Esophagus squamous epithelium (tissue), 5 donors: ENCODE measurements at places on chromosomes 1 and 21. TPM values are rescaled to one million over a fixed set of nuclear protein-coding genes. Genes with fewer than 3 reads are reported as not detected.

OR2T2 gene
- total RNA-seq: not detected

DNA sequence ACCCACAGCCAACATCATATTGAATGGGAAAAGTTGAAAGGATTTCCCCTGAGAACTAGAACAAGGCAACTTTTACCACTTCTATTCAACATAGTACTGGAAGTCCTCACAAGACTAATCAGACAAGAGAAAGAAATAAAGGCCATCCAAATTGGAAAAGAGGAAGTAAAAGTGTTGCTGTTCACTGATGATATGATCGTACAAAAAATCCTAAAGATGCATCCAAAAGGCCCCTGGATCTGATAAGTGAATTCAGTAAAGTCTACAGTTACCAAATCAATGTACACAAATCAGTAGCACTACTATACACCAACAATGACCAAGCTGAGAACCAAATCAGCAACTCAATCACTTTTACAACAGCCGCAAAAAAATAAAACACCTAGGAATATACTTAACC lies 28.3 kb downstream of the RAB3GAP2 start:
- DNase-seq: no peak
- H3K27ac ChIP-seq: no peak overlapping the region
- H3K27me3 ChIP-seq: no peaks in the 10 kb centered on the region
- peaks cover 14% of the 10 kb centered on the region for H3K36me3 ChIP-seq
- no peak overlapping the region for H3K4me3 ChIP-seq

GRCh38 chr1:181116819-181117390 lies 28.4 kb downstream of the IER5 start:
- H3K27ac ChIP-seq: peak overlapping the region; percentile 81
- DNase-seq: no peak
- no peaks in the 10 kb centered on the region for H3K27me3 ChIP-seq
- peaks cover 100% of the 10 kb centered on the region for H3K4me1 ChIP-seq
- H3K4me3 ChIP-seq: no peak overlapping the region

GRCh38 chr1:18871401-18872070 lies 12.1 kb upstream of the TAS1R2 start:
- H3K27me3 ChIP-seq: no peaks in the 10 kb centered on the region
- no peak overlapping the region for H3K4me3 ChIP-seq
- DNase-seq: no peak
- H3K36me3 ChIP-seq: no peaks in the 10 kb centered on the region

DNA sequence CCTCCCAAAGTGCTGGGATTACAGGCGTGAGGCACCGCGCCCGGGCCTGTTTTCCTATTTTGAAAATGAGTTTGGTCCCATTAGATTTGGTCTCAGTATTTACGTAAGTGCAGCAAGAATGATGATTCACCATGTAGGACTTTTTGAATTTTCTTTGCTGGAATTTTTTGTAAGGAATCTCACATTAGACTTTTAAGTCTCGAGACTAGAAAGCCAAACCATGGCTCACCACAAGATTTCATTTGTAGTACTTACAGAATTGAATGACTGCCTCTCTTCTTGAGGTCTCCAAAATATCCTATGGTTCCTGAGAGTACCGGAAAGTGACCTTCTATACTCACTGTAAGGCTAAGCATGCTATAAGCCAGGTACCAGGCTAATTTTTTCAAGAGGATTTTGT lies 325 bp downstream of the OR14A2 start:
- no peaks in the 10 kb centered on the region for H3K36me3 ChIP-seq
- H3K4me1 ChIP-seq: no peaks in the 10 kb centered on the region
- H3K27ac ChIP-seq: no peak overlapping the region
- no peak overlapping the region for H3K4me3 ChIP-seq
- DNase-seq: no peak
- no peaks in the 10 kb centered on the region for H3K27me3 ChIP-seq

GRCh38 chr1:247338723-247339275 lies 7.1 kb upstream of the ZNF496 start:
- no peak overlapping the region for H3K4me3 ChIP-seq
- DNase-seq: no peak
- peaks cover 16% of the 10 kb centered on the region for H3K4me1 ChIP-seq
- no peaks in the 10 kb centered on the region for H3K27me3 ChIP-seq
- no peak overlapping the region for H3K27ac ChIP-seq
- no peaks in the 10 kb centered on the region for H3K36me3 ChIP-seq

- DNase-seq: no peak
- no peaks in the 10 kb centered on the region for H3K4me1 ChIP-seq
- H3K36me3 ChIP-seq: no peaks in the 10 kb centered on the region
- no peak overlapping the region for H3K4me3 ChIP-seq
These were observed 185.1 kb upstream of the GREM2 start for GRCh38 chr1:240797050-240797449.

- H3K4me1 ChIP-seq: peaks cover 89% of the 10 kb centered on the region
- no peak overlapping the region for H3K4me3 ChIP-seq
- H3K27ac ChIP-seq: peak overlapping the region; percentile 94
- no peaks in the 10 kb centered on the region for H3K36me3 ChIP-seq
These were observed 7.3 kb downstream of the PLEKHO1 start for GRCh38 chr1:150156868-150157603.
